ENCODE measurements at places on chromosomes 6 and 20.

GRCh38 chr20:51359947-51360346 is 182.6 kb downstream of the NFATC2 start:
- DNase-seq = no peak

DNA sequence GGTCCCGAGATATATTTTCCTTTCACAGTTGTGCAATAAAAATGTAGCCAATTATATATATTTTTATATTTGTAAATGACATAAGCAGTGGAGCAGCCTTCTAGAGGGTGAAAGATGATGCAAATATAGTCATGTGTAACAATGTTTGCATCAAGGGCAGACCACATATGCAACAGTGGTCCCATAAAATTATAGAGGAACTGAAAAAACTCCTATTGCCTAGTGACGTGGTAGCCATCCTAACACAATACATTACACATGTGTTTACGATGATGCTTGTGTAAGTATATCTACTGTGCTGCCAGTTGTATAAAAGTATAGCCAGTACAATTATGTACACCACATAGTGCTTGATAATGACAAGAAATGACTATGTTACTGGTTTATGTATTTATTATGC is 162.8 kb downstream of the ZFAND3 start:
- DNase-seq = no peak

DNA sequence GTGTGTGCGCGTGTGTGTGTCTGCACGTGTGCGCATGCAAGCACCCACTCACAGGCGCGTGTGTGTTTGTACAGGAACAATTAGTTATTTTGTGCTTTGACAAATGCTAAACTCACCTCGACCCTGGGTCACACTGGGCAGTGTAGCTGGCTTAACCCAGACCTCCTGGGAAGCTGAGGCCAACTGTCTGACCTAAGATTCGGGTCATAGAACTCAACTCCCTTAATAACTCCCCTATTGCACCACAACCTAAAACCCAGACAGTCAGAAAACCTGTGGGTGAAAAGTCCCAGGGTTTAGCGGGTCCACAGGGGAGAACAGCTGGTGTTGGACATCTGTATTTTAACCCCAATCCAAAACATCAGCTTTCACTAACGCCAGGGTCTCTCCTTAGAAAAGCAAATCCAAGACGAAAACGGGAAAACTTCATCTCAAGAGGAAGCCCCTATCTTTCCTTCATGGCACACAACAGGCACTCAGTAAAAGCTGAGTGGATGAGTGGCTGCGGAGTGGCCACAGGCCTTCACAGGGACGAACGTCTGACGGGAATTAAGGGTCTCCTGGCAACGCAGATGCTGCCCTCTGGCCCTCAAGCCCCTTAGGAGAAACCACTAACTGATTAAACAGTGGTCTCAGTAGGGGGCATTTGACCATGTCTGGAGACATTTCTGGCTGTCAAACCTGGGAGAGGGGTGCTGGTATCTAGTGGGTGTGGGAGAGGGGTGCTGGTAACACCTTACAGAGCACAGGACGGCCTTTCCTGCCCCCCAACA is 4.5 kb downstream of the PMEPA1 start:
- DNase-seq = no peak

DNA sequence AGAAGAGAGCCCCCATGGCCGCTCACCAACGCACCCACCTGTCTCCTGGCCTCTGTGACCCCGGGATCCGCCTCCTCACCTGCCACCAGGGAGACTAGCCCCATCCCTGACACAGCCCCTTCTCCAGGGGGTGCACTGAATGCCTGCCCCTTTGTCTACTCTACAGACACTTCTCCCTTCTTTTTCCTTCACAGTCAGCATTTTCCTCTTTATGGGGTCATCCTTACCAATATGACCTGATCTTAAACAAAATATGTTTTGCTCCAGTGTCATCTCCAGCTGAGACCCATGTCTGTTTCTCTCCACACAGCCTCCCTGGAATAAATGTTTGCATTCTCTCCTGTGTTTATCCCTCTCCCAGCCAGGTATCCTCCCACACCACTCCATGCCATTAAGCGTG is 14.6 kb upstream of the CCR6 start:
- no peak for DNase-seq

DNA sequence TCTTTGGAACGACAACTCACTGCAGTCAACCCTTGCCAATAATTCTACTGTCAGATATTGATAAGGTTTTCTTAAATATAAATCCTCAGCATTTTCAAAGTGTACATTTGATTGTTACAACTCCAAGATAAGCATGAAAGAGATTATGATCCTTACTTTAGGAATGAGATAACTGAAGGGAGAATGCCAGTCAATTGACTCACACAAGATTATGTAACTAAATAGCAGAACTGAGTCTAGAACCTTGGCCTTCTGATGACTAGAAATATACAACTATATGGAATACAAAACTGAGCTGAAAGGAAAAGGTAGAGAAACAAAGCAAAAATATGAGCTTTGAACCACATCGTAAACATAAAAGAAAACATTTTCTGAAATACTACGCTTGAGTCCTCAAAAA is 26.9 kb upstream of the STXBP5 start:
- no peak for DNase-seq

GRCh38 chr20:20206788-20207187 is 154.5 kb downstream of the CFAP61 start:
- DNase-seq = no peak

DNA sequence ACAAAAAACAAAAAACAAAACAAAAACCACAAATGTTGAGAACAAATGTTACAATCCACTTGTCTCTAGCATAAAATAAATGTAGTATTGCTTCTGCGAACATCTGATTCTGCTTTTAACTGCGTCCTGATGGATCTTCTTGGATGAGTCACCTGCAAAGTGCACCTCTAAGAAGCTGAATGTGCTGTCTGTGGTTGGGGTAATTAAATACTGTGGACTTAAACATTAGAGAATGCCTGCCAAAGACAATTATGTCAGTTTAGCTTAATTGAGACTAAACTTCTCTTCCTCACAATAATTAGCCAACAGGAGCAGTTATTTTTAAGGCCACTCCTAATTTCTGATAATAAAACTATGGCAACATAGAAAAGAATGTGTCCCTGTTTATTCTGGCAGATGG is 253.4 kb downstream of the PHACTR1 start:
- DNase-seq = no peak

DNA sequence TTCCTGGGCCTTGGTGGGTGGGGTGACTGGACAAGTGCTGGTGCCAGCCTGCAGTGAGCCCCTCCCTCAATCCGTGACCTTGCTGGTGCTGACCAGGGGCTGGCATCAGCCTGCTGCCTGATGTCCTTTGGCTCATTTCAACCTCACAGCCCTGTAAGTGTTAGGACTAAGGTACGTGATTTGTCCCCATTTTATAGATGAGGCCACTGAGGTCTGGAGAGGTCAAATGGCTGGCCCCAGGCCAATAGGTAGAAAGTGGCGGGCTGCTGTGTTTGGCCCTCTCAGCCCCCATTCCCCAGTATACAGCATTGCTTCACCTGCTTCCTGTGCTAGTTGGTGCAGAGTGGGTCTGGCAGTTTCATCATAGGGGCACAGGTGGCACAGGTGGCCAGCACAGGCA is 20.1 kb downstream of the EFCAB8 start:
- no peak for DNase-seq

- no peak for DNase-seq
Observed at GRCh38 chr6:111588366-111588765, 17.3 kb downstream of the TRAF3IP2 start.

DNA sequence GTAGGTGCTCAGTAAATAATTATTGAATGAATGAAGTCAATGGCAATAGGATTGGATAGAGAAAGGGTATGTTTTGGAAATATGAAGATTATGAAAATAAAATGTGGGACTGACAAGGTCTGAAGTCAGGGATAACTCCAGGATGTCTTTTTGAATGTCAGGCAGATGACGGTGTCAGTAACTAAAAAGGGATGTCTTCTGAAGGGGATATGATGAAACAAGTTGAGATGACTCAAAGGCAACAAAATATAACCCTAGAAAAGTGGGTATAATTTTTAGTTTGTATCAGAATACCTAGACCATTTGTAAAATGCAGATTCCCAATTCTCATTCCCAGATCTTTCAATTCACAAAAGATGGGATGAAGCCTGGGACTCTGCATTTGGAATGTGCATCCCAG is 257.3 kb upstream of the SGK1 start:
- no peak for DNase-seq

DNA sequence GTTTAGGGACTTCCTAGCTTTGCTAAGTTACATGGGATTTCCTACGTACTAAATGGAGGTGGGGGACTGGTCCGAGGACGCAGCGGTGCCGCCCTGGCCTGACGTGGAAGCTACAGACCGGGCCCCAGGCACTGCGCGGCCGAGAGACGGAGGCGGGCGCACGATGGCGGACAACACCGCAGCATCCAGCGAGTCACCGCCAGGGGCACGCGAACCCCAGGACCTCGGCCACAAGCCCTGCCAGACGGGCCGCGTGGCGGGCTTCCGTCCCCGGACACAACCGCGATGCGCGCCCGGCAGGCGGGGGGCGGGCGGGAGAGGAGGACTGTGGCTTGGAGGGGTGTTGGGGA is 1516.9 kb upstream of the DEFB115 start:
- DNase-seq = no peak

DNA sequence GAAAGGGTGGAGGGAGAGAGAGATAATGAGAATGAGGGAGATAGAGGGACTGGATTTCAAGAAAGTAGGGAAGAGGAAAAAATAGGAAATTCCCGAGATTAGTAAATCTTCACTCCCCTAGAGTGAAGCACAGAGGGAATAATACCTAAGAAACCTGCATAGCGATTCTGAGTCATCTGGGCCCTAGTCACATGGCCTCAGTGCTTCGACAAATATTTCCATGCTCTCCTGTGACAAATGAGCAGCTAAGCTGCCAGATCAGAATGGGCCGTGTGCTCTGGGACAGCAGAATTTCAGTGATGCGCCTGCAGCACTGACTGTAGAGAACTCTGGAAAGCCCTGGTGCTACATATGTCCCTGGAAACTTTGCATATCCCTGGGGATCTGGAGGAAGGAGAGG is 48.6 kb upstream of the GRIK2 start:
- no peak for DNase-seq

GRCh38 chr6:158211273-158212055 is 43.3 kb downstream of the GTF2H5 start:
- no peak for DNase-seq

- DNase-seq = peak; percentile 54
Observed at GRCh38 chr6:41939848-41940758, 1.5 kb downstream of the CCND3 start.

DNA sequence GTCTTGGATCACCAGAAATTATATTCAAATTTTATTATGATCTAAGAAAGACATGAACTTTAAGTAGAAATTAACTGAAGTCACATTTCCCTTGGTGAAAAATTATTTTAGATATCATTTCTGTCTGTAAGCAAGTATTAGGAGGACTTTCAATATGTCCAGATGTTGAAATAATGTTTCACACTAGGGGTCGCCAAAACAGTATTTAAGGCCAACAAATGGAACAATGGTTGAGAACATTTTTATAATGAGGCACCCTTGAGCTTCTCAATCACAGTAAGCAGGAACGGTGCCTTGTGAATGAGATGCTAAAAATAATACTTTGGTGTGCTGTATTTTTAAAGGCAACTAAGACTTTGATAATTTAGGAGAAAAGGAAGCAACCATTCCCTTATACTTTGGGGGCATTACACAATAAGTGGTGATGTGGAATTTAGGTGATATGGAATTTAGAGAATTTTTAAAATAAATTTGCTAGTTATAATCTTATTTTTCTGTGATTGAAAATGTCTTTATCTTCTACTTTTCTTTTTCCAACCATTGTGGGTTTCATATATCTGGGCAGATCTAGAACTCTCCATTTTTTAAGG is 9.6 kb upstream of the SF3B5 start:
- DNase-seq = no peak

DNA sequence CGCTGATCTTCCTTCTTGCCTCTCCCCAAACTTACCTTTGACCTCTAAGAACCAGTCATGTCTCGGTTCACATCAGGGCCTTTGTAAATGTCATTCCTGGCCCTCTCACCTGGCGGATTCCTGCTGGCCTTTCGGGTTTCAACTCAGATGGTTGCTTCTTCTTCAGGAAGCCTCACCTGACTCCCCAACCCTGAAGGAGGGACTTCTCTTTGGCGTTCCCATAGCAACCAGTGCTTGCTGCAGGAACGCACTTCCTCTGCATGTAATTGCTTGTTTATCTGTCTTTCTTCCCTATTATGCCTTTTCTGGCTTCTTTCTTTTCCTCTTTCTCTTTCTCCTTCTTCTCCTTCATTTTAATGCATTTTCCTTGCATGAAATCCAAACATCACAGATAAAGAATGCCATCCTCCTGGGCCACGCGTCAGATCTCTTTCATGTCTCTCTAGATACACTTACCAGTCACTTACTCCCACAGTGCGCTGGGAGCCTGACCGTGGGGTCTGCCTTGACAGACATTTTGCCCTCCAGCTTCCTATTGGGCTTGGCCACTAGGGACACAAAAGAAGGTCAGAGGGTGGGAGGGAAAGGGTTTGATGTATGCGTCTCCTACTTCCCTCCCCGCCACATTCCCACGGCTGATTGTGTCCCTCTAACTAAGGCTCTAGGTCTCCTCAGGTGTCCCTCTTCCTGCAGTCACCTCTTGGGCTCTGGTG is 295.7 kb upstream of the TSHZ2 start:
- no peak for DNase-seq

DNA sequence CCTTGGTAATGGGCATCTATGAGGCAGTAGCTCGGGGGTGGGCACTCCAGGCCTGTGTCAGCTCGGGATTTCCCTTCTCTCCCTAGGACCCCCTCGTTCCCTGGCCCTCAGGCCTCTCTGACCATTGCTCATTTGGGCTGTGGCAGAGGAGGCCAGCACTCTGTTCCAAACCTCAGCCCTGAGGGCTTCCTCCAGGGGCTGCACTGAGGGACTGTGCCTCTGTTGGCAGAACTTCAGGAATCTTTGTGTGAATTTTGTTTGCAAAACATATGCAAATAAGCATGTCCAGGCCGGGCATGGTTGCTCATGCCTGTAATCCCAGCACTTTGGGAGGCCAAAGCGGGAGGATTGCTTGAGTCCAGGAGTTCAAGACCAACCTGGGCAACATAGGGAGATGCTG is 11.0 kb downstream of the PACSIN1 start:
- no peak for DNase-seq

DNA sequence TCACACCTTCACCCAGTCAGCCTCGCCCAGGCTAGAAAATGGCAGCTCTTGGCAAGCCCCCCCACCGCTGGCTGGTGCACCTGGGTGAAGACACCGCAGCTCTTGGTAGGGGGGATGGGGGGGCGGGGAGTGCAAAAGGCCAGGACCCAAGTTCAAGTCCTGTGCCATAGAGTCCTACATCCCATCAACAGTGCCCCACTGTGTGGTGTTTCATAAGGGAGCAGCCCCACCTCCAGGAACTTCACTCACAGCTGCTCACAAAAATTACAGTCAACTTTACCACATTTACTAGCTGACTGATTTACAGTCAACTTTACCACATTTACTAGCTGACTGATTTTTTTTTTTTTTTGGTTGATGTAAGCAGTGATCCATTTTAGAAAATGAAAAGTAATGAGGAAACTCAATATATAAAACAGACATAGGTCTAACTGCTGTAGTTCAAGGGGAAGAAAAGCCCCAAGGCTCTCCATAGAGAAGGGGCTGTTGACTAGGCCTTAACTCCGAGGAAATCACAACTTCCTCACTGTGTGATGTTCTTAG is 208.9 kb upstream of the SNX9 start:
- DNase-seq = no peak

- DNase-seq = no peak
Observed at GRCh38 chr20:35776513-35777101, 4.8 kb downstream of the PHF20 start.

Measured in stimulated activated CD4-positive, alpha-beta T cell treated with anti-CD3 and anti-CD28 coated beads, Interleukin-12 subunit alpha, Interleukin-12 subunit beta, amount 100 ng/mL, for 24 hours (primary cell).